ENCODE measurements at places on chromosomes 3 and 15. TPM values are rescaled to one million over a fixed set of nuclear protein-coding genes. Genes with fewer than 3 reads are reported as not detected.

GRCh38 chr3:128435058-128435457 is 31.6 kb downstream of the DNAJB8 start:
- no peak overlapping the region for H3K27ac ChIP-seq
- no peak overlapping the region for H3K4me3 ChIP-seq
- no peak for DNase-seq
- H3K4me1 ChIP-seq = peaks cover 5% of the 10 kb centered on the region

GRCh38 chr3:149085828-149086231 is 503 bp downstream of the HLTF start:
- H3K4me1 ChIP-seq = peaks cover 16% of the 10 kb centered on the region
- peak overlapping the region; percentile 44 for H3K27ac ChIP-seq
- peak overlapping the region; percentile 82 for H3K4me3 ChIP-seq

DNA sequence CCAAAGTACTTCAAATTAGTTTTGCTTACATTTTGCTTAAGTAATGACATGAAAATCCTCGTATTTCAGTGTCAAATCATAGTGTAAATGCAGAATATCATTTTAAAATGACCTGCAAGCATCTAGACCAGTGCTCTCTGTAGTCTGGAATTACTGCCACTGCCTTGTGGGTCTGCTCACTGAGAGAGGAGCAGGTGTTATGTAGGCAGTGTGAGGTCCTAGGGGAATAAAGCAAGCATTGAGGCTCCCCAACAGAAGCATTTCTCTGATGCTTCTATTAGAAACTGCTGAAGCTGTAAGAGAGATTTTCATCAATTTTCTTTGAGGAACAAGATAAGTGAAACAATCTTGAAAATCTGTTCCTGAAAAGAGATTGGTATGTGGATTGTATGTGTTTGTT is 253.2 kb downstream of the BBX start:
- no peaks in the 10 kb centered on the region for H3K4me1 ChIP-seq
- no peak overlapping the region for H3K27ac ChIP-seq
- DNase-seq = no peak
- H3K36me3 ChIP-seq = peaks cover 4% of the 10 kb centered on the region
- H3K4me3 ChIP-seq = no peak overlapping the region
- H3K27me3 ChIP-seq = no peaks in the 10 kb centered on the region

- no peak for DNase-seq
- H3K4me1 ChIP-seq = no peaks in the 10 kb centered on the region
- H3K36me3 ChIP-seq = no peaks in the 10 kb centered on the region
- H3K27me3 ChIP-seq = no peaks in the 10 kb centered on the region
- no peak overlapping the region for H3K4me3 ChIP-seq
These were observed 78.7 kb downstream of the ITPR1 start for GRCh38 chr3:4571690-4572334.

TBC1D2B gene
- total RNA-seq = 32.7 TPM

CTXN2 gene
- total RNA-seq = not detected

FMN1 gene
- 2.6 TPM for total RNA-seq

SQOR gene
- total RNA-seq = 34.0 TPM

Measured in thymus (tissue), 14 donors.